ENCODE measurements at places on chromosomes 2 and 18.
A peak's percentile ranks its signal among the peaks of the same experiment; 100 is the strongest.

GRCh38 chr2:24571828-24572442, 80.9 kb downstream of the NCOA1 start:
- no peak for DNase-seq

DNA sequence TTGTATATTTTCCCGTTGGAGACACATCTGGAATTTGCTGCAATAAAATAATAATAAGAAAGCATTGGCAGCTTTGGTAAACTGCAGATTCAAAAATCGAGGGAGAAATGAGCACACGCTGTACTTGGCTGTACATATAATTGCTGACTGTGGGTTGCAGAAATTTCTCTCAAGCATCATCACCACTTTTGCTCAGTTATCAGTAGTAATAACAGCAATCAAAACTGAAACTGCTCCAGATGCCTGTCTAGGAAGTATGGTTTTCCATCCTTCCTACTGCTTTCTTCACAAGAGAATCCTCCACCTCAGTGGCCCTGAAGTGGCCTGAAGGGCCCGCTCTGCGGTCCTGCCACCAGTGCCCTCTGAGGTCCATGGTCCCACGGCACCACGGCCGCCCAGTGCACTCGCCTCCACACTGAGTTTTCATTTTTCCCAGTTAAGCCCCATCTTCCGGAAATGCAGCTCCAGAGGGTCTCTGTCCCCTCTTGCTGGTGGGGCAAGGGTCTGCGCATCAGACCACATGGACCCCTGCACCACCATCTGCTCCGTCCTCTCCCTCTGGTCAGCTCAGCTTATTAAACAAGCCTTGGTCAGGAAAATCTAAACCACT, 3.9 kb downstream of the DUSP28 start:
- DNase-seq = peak; percentile 2

DNA sequence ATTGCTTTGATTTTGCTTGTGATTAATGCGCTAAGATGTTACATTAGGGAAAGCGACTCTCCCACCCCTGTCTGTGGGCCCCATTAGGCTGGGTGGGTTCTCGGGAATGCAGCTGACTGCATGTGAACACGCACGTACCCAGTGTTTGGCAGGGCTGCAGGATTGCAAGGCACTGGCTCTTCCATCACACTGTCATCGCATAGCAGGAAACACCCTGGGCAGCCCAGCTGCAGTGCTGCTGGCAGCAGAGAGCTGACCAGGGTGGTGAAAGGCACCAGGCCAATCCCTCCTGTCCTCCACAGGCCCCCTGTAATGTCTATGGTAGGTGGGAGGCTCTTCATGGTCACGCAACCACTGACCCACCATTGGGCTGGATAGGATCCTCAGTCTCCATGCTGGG, 34.4 kb upstream of the FZD7 start:
- no peak for DNase-seq

DNA sequence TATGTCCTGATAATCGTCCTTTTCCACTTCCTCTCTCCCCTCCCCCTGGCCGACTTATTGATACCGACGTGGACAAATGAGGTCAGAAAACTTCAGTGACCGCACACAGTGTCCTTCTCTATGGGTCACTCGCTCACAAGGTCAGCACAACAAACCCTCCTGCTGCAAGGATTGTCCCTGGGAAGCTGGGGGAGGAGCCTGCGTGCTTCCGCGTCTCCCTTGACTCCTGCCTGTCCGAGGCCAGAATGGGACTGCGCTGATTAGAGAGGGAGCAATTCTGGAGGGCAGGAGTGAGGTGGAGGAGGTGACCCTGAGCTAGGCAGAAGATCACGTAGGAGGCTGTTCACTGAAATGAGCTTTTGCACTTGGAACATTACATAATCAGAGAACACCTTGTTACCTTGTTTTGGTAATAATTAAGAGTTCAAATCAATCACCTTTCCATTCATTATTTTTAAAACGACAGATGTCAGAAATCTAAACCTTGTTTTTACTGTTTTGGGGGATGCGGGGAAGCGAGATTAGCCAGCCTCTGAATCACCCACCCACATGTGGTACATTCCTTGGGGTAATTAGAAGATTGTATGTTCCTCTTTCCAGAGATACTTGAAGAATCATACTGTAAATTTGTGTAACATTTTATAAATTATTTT, 70.6 kb downstream of the CTAGE1 start:
- DNase-seq = no peak

- no peak for DNase-seq
These were observed 50.1 kb downstream of the MAP2 start for GRCh38 chr2:209473930-209474419.

- no peak for DNase-seq
These were observed 20.0 kb downstream of the SETBP1 start for GRCh38 chr18:44700652-44701051.

DNA sequence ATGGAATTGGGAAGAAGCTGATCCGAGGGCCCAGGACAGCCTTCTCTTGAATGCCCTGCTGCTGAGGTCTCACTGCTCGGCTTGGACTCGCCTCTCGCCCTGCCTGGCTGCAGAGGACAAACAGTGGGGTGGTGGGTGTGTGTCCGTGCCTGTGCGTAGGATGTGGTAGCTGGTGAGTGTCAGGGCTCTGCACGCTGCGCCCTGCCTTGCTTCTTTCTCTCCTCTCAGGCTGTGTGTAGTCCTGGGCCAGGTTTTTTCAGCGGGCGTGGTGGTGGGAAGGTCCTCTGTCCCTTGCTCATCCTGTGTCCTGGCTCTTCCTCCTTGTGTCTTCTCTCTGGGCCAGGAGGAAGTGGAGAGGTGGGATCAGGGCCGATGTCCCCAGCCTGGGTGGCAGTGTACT, 44.8 kb downstream of the RRM2 start:
- no peak for DNase-seq

GRCh38 chr2:152037743-152038435, 61.0 kb downstream of the CACNB4 start:
- no peak for DNase-seq

DNA sequence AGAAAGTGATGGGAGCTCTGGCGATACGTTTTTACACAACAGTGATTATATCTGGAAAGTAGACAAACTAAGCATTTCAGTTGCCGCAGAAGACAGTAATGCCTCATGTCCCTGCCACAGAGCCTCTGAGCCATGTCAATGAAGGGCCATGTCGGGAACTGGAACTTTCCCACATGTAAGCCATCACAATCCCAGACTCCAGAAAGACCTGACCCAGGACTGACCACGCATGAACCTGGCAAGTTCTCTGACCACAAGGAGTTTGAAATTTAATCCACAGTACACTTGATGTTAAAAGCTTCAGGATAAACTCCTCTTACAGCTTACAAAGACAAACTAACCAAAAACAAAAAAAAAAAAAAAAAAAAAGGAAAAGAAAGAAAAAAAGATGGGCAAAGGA, 267.3 kb downstream of the SLC8A1 start:
- no peak for DNase-seq

DNA sequence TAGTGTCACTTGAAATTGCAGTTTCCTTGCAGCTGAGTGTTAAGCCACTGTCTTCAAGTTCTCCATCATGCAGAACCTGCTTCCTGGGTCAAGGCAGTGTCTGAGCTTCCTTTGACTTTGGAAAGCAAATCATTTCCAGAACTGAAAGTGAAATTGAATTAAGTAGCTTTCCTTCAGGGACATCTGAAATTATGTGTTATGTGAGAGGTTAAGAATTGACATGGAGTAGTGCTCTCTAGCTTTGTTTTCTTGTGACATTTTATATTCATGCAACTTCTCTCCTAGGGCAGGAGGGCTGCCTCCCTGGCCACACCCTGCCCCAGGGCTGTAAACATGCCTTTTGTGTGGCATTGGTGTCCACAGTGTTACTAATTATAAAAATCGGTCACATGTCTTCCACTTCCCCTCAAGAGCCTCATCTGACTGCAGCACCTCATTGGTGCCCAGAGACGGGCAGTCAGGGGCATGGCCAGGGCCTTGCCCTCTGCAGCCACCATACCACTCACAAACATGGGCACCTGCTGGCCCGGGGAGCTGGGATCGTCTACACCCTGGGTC, 14.4 kb downstream of the RAB12 start:
- DNase-seq = no peak

DNA sequence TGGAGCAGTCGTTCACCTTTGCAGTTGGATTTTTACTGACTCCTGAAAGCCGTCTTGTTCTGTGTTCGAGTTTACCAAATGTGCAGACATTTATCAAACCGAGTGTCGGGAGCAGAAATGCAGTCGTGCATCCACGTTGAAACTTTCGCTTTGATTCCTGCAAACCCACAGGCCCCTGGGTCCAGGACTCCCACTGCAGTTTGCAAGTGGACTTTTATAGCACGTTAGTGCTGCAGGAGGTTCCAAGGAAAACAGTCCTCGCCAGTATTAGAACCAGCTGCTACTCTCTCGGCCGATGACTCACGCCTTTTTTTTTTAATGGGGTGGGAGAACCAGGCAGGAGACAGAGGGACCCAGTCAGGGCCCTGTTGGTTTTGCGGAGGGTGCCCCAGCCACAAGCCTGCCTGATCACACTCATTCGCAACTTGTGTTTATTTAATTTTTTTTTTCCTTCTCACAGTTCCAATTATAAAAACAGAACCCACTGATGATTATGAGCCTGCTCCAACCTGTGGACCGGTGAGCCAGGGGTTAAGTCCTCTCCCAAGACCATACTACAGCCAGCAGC, 90.1 kb downstream of the NFATC1 start:
- no peak for DNase-seq

GRCh38 chr18:33821503-33821902, 243.5 kb downstream of the ASXL3 start:
- no peak for DNase-seq

GRCh38 chr2:219352448-219353023, 20.0 kb upstream of the RESP18 start:
- no peak for DNase-seq

DNA sequence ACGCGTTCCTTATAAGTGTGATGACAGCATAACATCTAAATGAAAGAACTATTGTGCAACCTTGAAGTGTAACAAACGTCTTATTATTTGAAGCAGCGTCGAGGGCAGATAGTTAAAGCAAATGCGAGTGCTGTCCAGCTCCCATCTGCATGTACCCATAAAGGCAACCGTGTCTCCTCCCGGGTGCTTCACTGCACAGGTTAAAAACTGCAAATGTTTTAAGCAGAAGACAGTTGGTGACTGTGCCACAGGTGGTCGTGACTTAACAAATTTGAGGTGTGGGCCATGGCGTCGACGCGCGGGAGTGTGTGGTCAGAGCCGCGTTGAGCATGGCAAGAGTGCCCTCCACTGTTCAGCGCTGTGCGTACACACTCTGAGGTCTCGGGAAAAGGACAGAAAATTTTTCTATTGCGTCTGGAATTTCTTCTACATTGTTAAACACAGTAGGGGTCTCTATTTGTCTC, 6.4 kb downstream of the SALL3 start:
- DNase-seq = no peak

GRCh38 chr2:105645031-105645937, 99.4 kb upstream of the NCK2 start:
- DNase-seq = no peak

- DNase-seq = no peak
These were observed 106.8 kb downstream of the ZNF519 start for GRCh38 chr18:14025306-14025940.

DNA sequence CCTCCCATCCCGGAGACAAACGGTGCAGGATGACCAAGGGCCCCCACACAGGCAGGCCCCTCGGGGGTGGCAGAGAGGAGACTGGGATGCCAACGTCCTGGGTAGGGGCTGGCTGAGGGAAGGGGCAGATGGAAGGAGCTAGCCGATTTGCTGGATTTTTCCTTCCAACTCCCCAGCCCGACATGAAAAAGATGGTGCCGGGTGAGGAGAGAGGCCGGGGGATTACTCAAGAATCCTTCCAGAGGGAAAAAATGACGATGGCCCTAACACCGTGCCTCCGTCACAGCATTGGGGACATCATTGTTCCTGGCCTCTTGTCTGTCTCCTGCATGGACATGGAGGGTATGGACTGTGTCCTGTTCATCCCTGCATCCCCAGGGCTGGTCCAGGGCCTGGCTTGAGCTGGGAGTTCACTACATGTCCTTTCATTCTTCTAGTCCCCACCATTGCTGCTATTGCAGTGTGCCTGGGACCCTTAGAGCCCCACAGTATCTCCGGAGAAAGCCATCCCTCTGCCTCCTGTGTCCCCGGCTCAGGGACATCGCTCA, 217.7 kb downstream of the TNS1 start:
- DNase-seq = no peak

DNA sequence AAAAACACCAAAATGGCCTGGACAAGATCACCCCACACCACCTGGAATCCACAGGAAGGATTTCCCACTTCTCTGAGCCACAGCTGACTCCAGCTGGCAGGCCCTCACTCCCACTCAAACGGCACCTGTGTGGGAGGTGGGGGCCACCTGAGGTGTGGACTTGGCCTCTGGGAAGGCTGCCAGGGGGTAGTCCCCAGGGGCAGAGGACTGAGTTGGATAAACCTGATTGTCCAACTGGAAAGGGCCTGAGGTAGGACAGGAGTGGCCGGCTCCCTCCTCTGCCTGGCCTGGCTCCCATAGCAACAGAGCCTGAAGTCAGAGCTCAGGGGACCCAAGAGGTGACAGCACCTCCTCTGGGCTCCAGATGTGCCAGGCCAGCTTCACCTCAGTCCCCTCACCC, 300.2 kb downstream of the CELF4 start:
- no peak for DNase-seq

DNA sequence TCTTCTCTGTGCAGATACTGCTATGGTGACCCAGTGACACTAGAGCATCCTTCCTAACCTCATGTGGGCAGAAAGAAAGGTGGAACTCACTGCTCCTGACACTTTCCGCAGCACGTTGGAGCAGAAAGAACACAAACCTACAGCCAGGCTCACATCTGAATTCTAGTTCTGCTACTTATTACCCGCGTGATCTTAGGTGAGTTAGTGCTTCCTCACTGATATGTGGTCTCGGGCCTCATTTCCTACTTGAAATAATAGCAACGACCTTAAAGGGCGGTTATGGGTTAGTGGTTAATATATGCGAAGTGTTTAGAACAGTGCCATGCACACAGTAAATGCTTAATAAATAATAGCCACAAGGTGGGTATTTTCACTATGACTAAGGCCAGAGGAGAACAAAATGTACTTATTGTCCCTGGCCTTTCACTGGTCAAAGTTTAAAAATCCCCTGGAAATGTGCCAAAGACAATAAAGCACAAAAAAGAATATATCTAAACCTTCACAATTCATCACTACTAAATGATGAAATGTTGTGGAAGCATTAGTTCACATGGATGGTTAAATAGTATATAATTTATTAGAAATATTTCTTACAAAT, 66.6 kb downstream of the MYOM1 start:
- no peak for DNase-seq

Measured in activated naive CD4-positive, alpha-beta T cell treated with anti-CD3 and anti-CD28 coated beads, Interleukin-2, amount 50 U/mL, for 72 hours (primary cell).